ENCODE measurements at places on chromosomes 2 and 18.

DNA sequence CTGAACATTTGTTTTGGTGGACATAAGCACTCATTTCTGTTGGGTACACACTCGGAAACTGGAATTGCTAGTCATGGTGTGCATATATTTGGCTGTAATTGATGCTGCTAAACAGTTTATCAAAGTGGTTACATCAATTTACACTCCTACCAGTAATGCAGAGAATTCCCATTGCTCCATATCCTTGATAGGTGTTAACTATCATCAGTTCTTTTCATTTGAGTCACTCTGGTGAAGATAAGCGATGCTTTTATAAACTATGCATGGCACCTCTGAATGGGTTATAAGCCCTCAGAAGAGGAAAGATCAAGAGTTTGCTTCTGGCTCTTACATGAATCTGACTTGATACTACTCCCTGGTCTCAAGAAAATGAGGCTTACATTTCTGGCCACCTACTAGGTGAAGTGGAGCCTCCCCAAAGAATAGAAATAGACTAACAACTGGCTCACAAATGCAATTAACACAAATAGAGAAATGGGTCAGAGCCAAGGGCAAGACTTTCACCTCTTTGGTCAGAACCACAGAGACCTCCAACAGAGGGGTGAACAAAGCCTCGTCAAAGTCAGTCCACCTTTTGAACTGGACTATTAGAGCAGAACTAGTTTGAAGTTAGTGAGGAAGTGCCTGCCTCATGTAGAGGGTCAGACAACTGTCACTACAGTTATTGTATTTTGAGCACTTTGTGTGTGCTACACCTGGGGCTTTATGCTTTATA, 15.0 kb upstream of the STK17B start:
- no peak for DNase-seq

DNA sequence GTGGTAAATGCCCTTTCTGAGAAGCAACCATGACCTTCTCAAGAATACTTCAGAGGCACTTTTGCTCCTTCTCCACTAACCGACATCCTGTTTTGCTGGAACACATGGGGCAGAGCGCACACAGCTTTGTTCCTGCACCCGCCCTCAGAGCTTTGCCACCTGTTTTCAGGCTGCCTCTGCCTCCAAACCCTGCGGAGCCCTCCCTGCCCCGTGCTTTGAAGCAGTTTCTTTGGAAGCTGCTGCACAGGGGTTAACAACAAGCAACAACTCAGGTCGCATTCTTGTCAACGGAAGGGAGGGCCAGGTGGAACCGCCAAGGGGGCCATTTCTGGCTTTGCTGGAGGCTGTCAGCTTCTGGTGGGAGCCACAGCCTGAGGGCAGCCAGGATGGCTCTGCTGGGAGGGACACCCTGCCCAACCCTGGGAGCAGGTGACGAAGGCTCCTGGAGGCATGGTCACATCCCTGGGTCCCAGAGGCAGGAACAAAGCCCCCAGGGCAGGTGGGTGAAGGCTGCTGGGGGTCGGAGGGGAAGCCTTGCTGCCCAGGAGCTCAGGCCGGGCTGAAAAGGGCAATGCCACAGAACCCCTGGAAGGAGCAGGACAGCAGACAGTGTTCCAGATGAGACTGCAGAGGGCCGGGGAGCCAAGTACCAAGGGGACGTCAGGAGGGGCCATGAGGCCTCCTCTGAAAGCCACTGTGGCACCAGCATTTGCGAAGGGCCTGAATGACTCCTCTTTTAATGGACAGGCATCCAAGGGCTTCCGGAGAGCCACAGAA, 46.8 kb downstream of the MRPS5 start:
- DNase-seq: no peak

DNA sequence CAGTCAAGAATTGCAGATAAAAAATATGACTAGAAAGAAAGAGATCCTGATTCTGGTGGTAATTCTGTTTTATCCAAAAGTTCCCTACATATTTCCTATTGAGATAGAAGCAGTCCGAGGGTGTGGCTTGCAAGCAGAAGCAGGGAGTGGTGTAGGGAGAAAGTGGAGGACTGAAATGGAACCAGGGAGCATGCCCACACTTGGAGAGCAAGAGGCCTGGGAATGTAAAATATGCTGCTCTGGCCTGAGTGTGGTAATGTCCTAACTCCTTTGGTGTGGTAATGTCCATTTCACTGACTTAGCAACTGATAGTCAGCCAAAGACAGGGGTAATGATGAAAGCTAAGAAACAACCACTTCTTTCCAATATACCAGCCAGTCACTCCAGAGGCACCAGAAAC, 30.1 kb upstream of the FMNL2 start:
- DNase-seq: peak; percentile 43

- peak; percentile 75 for DNase-seq
Measured at GRCh38 chr2:23235292-23235691, 149.7 kb upstream of the KLHL29 start.

GRCh38 chr2:215726070-215726469, 287.3 kb downstream of the MREG start:
- DNase-seq: no peak

- DNase-seq: peak; percentile 86
Measured at GRCh38 chr2:120253021-120253882, 600 bp downstream of the RALB start.

DNA sequence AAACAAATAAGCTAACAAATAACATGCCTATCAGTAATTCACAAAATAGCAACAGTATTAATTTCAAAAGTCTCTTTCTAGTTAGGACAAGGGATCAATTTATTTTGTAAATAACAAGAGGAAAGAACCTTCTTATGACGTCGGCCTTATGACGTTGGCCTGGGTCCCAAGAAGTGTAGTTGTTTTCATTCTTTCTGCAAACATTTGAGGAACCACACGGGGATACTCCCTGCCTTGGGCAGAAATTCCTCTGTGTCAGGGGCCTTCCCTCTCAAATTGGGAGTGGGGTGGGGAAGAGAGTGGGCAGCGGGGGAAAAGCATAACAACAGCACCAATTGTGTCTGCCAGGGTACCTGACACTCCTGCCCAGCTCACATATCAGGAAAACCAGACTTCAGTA, 1.3 kb downstream of the CCDC68 start:
- DNase-seq: no peak

DNA sequence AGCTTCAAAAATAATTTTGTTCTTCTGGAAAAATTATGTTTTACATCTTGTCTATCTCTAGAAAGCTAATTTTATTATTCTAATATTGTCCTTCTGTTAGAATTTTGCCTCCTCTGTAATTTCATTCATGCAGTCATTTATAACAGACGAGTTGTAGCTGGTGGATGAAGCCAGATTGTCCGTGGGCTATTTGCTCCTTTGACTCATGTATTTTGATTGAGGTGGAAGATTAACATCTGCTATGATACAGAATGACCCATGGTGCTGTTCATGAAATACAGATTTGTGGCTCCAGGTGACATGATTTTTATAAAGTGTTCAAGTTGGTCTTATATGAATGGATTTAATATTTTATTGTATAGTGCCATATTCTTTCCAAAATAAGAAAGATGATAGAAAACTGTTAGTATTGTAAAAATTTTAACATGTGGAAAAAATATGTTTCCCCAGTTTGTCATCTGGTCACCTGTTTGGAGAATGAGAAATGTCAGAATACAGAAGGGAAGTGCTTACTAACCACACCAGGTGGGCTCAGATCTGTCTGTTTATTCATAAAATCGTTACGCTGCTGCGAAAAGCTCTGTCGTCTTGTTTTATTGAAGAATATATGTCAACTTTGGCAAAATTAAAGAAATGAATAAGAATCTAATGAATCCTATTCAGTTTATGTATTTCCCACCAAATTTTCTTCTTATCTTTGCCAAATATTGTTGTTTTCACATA, 20.4 kb upstream of the L3MBTL4 start:
- DNase-seq: no peak

DNA sequence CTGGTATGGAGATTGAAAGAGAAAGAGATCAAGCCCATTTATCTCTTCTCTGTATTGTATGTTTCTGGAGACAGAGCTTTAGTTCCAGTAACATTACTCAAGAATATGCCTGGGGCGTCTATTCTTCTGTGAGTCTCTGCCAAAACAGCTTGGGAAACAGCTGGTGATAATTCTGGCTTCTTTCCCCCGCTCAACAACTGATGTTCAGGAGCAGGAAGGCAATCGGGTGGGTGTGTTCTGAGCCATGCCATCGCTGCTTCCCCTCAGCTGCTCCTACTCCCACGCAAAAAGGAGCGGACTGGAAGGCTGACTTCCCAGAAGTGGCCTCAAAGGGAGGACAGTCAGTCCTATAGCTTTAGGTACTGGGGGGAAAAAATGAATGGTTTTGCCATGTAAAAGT, 695.1 kb downstream of the PLCL1 start:
- DNase-seq: peak; percentile 73

- DNase-seq: no peak
Measured at GRCh38 chr18:51151568-51152511, 45.6 kb downstream of the MEX3C start.

DNA sequence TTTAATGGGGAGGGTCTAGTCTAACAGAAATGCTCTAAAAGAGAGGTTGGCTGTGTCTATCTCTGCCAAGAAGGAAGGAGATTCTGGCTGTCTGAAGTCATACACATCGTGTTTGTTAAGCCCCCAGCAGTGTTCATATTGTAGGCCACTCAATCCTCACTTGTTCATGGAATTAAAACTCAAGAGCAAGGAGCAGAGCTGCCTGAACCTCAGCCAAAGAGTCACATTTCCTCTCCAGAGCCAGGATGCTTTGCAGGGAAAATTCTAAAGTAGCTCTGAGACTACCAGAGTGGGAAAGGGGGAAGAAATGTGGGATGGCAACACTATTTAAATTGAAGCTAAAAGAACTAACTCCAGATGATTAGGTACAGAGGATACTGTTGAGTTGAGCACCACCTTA, 190.7 kb upstream of the CXCR4 start:
- DNase-seq: no peak

DNA sequence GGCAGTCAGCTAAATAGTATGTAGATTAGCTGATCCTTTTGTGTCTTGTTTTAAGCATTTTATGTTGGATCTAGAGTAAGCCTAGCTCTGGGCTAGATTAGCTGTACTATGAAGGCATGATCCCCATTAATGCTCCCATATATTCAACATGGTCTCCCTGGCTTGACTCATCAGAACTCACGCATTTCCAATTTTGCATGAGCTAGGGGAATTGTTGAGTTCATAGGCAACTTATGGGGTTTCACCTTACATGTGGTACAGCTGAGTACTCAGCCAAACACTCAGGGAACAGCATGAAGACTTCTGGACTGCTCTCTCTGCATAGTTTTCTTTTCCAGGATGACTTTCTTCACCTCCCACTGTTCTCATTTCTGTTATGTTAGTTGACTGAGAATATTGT, 248.2 kb downstream of the TMX3 start:
- no peak for DNase-seq

DNA sequence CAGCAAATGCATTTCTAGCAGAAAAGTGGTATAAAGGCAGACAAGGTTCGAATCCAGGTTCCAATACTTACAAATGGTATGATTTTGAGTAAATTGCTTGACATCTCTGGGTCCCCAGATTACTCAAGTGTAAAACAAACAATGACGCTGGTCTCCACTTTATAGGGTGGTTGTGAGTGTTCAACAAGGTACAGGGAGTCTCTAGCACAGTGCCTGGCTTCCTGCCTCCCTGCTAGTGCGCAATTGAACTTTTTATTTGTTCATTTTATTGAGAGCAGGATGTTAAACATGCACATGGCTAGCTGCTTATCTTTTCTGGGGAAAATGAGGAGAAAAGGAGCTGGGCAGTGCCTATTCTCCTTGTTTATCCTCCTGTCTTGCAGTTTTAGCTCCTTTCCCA, 74.9 kb upstream of the MYL1 start:
- DNase-seq: no peak

Measured in EH (cell line).